ENCODE measurements at places on chromosomes 4 and X. TPM values are rescaled to one million over a fixed set of nuclear protein-coding genes. Genes with fewer than 3 reads are reported as not detected.

- DNase-seq, result no peak
These were observed 60.2 kb upstream of the PNPLA4 start for GRCh38 chrX:7987160-7988012.

DNA sequence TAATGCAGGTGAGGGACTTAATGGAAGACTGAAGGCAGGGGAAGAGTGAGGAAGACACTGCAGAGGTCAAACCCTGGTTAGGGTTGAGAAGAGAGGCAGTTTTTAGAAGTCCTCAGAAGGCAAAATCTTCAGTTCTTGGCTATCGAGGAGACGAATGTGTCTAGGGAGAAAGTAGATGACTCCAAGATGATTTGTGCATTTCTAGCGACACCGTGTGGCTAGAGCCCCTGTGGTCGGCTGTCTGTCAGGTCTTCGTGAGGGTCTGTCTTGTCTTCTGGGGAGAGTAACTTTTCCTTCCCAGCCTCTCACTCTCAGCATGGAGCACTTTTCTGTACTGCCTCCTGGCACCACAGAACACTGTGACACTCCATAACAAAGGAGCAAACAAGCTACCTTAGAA is 458.1 kb downstream of the STIM2 start:
- no peak for DNase-seq

- DNase-seq, result no peak
These were observed 82.2 kb upstream of the PCDH18 start for GRCh38 chr4:137614491-137614890.

DNA sequence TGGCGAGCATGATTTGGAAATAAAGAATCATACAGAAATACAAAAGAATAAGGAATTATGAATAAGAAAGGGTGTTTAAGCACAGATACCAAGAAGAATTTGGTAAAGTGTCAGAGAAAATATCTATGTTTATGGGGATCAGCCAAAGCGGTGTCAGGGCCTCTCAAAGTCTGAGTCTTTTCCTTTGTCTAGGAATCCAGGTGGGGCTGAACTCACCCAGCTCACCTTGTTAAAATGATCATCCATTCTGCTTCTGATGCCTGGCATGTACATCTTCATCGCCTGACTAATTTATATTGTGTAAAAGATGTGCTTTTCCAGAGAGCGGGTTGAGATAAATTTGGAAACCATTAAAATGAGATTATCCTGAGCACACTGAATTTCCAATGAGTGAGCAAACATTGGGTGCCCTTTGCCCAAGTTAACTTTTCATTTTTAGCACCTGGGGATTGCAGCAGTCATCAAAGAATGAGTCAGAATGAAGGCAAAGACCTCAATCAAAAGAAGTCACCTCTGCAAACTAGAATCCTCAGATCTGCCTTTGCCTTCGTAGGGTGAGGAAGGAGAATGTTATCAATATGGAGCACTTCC is 141.9 kb upstream of the ANXA3 start:
- DNase-seq, result no peak

DNA sequence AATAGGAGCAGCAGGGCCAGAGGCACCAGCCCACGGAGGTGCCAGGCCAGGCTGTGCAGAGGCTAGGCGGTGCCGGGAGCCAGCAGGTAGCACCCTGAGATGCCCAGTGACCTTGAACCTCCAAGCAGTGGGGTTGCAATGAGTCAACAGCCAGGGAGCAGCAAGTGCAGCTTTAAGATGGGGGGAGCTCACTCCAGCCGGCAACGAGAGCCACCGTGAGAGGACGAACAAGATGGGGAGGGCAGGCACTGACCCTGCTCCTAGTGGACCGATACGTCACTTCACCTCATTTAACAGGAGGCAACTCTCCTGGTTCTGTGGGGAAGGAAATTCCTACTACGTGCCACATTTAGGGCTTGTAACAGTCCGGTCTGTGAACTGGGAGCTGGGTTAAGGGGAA is 4.8 kb downstream of the LETM1 start:
- no peak for DNase-seq

DNA sequence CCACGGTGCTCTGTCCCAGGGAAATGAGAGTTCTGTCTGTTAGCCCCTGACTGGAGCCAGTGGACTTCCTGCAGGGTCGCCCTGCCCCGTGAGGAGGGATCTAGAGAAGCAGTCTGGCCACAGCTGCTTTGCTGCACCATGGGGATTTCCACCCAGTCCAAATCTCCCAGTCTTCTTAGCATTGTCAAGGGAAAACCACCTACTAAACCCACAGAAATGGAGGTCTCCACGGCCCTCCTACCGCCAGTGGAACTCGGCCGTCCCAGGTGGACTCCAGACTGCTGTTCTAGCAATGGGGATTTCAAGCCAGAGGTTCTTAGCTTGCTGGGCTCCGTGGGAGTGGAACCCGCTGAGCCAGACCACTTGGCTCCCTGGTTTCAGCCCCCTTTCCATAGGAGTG is 133.3 kb upstream of the PCDH7 start:
- DNase-seq, result no peak

DNA sequence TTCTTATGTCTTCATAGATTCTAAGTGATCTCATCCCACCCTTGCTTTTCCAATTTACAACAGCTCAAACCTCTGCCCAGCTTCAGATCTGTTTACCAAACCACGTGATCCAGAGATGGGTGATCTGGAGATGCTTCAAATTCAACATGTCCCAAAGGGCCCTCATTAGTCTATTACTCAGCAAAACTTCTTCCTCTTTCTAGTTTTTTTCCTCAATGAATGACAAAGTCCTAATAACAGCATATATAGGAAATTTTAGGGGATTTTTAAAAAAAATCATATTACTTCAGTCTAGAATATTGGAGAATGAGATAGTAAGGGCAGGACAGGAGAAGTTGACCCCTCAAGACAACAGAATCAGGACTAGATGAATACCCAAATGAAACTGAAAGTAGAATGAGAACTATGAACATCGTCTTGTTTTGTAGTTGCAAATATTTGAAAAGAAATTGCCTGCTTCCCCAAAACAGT is 127.1 kb downstream of the CFAP299 start:
- no peak for DNase-seq

The RS1 gene
- not detected for total RNA-seq

DNA sequence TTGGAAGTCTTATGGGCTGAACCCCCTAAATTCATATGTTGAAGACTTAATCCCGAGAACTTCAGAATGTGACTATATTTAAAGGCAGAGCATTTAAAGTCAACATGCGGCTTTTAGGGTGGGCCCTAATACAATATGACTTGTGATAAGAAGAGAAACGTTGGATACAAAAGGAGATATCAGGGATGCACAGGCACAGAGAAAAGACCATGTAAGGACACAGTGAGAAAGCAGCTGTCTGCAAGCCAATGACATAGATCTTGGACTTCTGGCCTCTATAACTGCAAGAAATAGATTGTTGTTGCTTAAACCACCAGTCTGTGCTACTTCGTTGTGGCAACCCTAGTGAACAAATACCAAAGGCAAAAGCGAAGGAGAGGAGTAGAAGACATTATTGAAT is 42.2 kb downstream of the GABRG1 start:
- DNase-seq, result no peak

DNA sequence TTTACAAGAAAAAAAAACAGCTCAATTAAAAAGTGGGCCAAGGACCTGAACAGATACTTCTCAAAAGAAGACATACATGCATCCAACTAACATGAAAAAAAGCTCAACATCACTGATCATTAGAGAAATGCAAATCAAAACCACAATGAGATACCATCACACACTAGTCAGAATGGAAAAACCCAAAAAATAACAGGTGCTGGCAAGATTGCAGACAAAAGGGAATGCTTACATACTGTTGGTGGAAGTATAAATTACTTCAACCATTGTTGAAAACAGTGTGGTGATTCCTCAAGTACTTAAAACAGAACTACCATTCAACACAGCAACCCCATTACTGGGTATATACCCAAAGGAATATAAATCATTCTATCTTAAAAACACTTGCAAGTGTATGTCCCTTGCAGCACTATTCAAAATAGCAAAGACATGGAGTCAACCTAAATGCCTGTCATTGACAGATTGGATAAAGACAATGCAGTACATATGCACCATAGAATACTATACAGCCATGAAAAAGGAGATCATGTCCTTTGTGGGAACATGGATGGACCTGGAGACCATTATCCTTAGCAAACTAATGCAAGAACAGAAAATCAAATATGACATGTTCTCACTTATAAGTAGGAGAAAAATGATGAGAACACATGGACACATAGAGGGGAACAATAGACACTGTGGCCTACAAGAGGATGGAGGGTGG is 97.6 kb downstream of the RAB28 start:
- DNase-seq, result no peak

The WNK3 gene
- total RNA-seq, result 0.49 TPM

The FABP2 gene
- total RNA-seq, result not detected

GRCh38 chr4:156223985-156224384 is 270.3 kb upstream of the CTSO start:
- DNase-seq, result no peak

DNA sequence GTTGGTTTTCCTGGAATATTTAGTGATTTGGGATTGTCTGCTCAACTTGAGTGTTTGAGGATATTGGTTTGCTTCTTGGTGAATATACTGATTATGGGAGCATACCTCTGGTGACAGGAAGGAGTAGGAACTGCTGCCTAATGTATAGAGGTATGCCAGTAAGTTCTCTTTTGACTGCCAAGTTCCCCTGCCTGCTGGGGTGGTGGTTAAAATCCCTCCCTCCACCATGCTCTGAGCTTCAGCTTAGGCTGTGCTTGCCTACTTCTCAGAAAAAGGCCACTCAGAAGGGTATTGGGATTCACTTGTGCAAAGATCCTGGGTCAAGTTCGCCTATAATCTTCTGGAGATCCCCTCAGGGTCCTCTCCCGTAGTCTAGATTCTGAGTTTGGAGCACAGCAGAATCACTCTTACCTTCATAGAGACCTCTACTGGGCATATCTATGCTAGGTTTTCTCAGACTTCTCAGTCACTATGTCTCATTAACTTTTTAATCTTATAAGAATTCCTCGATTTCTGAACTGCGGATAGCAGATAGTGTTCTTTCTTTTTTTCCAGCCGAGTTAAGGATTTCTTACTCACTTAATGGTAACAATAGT is 44.7 kb upstream of the DCK start:
- no peak for DNase-seq

- no peak for DNase-seq
These were observed 127.6 kb upstream of the HCCS start for GRCh38 chrX:10983526-10983925.

The AGTR2 gene
- total RNA-seq, result not detected

DNA sequence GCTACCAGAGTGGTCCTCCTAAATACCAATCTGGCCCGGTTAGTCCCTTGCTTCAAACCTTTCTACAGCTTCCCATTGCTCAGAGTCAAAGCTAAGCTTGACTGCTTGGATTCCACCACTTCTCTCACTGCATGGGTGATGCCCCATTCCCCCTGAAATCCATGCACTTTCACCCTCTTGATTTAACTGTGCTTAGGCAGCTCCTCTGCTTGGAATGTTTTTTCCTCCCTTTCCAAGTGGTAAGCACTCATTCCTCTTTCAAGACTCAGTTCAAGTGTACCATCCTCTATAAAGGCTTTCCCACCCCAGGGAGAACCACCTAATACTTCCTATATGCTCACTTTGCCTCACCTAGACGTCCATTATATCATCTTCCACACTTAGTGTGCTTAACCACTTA is 49.1 kb downstream of the SMC1A start:
- no peak for DNase-seq

- DNase-seq, result peak; percentile 88
These were observed 12.8 kb downstream of the PJA1 start for GRCh38 chrX:69152417-69152841.

The BEND2 gene
- total RNA-seq, result not detected

The AKAP14 gene
- not detected for total RNA-seq

GRCh38 chr4:89196056-89196674 is 84.8 kb downstream of the TIGD2 start:
- DNase-seq, result no peak

DNA sequence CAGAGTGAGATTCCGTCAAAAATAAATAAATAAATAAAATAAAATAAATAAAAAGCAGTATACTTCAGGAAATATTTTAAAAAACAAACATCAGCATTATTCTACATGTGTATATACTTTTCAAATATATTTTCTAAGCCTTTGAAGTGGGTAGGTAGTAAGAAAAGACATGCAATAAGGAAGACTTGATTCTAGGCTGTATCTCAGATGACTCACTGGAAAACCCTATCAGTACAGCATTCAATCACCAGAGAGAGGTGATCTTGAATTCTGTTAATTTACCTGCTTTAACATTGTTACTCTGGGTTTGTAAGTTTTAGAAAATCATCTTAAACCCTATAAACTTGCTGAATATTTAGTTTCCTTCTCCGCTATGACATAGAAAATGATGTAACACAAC is 106.6 kb upstream of the NAP1L5 start:
- DNase-seq, result no peak

DNA sequence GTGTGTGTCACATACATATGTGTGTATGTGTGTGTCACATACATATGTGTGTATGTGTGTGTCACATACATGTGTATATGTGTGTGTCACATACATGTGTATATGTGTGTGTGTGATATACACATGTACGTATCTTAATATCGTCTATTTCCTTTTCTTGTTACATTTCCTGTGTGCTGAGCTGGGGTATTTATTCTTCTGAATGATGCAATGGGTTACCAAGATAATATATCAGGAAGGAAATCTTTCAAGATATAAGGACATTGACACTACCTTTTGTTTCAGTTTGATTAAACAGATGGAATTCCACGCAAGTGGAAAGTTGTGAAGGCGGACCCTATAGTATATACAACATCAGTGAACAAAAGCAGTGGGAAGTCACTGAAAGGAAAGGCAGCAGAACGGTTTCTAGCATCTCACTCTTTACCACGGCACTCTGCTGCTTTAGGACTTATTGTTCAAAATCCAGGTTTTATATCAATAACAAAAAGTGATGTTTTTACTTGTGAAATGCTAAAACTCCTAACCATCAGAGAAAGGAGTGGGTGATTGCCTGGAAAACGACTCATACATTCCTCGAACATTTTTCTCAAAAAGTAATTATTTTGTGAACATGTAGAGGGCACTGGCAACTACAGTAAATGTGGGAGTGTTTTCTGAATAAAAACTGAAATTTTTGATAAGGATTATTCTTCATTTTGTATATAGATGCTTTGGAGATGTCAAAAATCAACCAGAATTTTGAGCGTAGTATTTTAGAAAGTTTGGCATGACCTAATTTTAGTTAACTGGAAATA is 43.1 kb upstream of the IL21 start:
- no peak for DNase-seq

The HNRNPDL gene
- total RNA-seq, result 104 TPM

DNA sequence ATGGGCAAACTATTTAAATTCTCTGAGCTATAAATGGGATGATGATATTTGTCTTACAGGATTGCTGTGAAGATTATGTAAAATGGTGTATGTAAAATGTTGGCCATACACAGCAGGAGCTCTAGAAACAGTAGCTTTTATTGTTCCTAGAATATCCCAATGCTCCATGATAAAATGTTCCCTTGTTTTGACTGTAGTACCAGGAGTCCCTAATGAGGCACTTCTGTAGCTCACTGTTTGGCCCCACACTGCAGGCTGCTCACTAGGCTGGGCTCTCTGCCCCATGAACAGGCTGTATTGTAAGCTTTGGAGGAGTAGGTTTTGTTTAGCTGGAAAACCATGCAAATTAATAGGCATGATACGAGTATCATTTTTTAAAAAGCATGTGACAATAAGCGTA is 3.3 kb upstream of the FGA start:
- DNase-seq, result no peak

The SUPT20HL1 gene
- not detected for total RNA-seq

- no peak for DNase-seq
These were observed 115.2 kb upstream of the TBC1D9 start for GRCh38 chr4:140871368-140871767.

The SCD5 gene
- 6.7 TPM for total RNA-seq
